CD8-positive, alpha-beta memory T cell (primary cell): ENCODE measurements at places on chromosomes 12 and 14.
A peak's percentile ranks its signal among the peaks of the same experiment; 100 is the strongest.

GRCh38 chr14:96727980-96728717, 69.0 kb upstream of the VRK1 start:
- DNase-seq: no peak

GRCh38 chr12:93913845-93914244, 234.5 kb upstream of the PLXNC1 start:
- DNase-seq: no peak

- DNase-seq: peak; percentile 68
Observed at GRCh38 chr14:100056964-100057795, 8.0 kb upstream of the EVL start.

- DNase-seq: no peak
Observed at GRCh38 chr12:33560653-33561208, 121.1 kb upstream of the SYT10 start.

DNA sequence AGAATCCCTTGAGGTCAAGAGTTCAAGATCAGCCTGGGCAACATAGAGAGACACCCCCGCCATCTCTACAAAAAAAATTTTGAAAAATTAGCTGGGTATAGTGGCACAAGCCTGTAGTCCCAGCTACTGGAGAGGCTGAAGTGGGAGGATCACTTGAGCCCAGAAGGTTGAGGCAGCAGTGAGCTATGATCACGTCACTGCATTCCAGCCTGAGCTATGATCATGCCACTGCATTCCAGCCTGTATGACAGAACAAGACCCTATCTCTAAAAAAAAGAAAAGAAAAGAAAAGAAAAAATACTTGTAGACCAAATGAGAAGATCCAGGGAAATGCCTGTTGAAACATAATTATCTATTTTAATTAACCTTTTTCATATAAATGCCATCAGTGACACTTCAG, 93.8 kb upstream of the MDM1 start:
- DNase-seq: no peak

- DNase-seq: no peak
Observed at GRCh38 chr12:113315358-113315757, 19.6 kb downstream of the SLC8B1 start.

DNA sequence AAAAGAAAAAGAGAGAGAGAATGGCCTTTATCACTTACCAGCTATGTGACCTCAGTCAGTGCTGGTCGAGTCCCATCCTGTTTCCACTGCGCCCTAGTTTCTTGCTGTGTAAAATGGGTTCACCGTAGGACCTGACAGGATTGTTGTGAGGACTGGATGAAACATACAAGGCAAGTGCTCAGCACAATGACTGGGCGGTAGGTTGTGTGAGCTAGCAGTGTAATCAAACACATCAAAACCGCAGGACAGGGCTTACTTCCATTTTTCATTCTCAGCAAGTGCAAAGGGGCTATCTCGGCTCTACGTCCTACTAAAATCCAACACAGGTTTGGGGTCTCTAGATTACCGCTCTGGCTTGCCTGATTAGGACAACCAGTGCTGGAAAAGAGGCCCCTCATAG, 36.4 kb upstream of the ATXN2 start:
- DNase-seq: no peak

DNA sequence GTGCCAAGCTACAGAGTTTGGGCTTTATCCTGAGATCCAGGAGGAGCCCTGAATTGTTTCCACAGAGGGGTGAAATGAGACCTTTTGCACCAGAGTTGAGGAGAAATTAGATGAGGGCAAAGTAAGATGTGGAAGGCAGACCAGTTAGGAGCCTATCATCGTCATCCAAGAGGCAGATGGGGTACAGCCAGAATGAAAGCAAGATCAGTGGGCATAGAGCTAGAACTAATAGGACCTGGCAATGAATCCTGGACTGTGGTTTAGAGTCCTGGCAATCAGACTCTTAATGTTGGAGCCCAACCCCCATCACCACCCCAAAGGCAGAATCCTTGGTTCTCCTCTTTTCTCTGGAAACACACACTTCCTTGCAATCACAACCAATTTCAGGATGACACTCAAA, 166.6 kb upstream of the HMGA2 start:
- DNase-seq: no peak

GRCh38 chr12:128856035-128856790, 2.9 kb downstream of the GLT1D1 start:
- no peak for DNase-seq

DNA sequence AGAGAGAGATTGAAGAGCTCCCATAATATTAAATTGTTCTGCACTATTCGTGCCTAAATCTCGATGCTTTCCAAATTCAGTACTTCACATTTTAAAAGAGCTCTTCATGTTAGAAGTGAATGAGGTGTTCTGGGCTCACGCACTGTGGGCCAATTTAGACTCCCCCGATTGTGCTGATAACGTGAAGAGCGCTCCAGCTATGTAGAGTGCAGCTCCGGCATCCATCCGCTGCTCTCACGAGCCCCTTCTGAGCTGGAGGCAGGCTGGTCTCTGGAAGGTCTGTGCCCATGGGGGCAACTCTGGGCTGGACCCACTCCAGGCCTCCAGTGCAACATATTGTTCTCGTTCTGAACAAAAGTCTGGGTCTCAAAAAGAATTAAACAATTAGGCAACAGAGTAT, 692.6 kb downstream of the VRK1 start:
- no peak for DNase-seq

- no peak for DNase-seq
Observed at GRCh38 chr12:48008950-48009349, 4.7 kb upstream of the COL2A1 start.

DNA sequence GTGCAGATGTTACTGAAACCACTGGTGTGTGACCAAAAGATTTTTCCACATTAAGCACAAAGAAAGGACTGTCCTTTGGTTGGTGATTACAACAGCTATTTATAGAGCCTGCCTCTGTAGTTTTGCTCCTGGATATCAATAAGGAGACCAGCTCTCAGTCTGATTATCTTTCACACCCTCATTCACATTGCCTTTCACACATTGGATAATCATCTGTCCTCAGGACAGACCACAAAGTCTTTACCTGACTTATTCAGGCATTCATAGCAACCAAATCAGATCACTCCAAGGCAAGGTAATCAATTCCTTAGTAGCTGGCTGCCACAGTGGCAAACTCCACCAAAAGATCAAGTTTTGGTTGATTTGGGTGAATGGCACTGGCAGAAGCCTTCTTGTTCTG, 59.6 kb upstream of the CPSF6 start:
- DNase-seq: no peak

DNA sequence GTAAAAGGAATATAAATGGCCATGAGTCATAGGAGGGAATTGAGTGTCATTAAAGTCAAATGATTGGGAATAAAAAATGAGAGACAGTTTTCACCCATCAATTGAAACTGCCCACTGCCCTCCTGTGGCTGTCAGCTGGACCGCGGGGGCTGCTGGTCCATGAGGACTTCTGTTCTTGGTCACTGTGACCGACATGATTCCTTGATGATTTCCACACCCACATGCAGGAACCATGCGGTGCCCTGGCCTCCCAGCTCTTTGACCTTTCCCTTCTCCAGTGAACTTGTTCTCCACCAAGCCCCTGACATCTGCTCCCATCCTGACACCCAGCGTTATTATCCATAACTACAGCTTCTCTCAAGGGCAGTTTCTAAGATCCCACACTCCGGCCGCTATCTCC, 48.4 kb downstream of the C12orf75 start:
- no peak for DNase-seq

GRCh38 chr14:103533999-103534575, 5.1 kb downstream of the TRMT61A start:
- DNase-seq: no peak

DNA sequence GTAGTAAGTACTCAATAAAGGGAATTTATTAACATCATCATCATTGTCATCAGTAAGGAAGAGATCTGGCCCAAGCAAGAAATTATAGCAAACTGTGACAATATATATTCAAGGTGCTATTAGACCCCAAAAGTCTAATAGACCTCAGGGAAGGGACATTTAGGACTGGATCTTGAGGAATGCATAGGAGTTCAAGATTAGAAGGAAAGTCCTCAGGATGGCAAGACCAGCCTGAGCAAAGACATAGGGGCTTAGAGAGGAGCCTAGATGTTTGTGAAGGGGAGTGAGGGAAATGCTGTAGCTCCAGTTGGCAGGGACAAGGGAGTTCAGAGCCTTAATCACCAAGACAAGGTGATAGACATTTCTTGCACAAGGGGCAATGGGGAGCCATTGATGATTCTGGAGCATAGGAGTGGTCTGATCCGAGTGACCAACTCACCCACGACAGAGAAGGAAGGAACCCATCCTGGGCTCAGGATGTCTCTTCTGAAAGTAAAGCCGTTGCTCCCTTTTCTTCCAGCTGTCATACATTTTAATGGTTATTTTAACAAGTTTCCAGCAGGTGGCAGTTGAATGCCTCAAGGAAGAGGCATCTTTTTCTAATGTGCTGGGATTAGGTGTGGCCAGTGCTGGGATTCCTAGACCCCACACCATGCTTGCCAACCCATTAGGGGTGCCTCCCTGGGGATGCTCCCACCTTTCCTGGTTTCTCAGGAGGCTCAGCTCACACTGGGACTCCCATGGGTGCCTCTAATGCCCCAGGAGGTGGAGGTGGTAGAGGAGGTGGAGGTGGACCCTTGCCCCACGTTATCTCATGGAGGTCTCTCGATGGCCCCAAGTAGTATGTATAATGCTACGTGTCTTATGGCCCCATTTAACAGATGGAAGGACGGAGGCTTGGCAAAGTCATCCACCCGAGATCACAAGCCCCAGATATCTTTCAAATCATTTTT, 37.8 kb downstream of the PHETA1 start:
- no peak for DNase-seq

DNA sequence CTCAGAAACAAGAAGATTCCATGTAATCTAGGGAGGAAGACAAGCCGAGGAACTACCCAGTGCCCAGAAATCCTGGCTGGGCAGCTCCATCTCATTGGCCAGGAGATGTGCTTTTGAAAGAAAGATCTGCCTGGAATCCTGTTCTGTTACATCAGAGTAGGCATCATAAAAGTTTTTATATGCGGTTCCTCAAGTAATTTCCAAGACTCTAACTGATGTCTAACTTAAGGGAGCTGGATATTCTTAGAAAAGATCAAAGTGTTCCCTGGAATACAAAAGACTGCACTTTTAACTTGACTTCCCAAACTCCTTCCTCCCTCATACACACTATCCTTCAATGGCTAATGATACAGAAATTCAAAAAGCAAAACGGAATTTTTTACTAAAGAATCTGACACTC, 16.3 kb downstream of the RHOJ start:
- no peak for DNase-seq

DNA sequence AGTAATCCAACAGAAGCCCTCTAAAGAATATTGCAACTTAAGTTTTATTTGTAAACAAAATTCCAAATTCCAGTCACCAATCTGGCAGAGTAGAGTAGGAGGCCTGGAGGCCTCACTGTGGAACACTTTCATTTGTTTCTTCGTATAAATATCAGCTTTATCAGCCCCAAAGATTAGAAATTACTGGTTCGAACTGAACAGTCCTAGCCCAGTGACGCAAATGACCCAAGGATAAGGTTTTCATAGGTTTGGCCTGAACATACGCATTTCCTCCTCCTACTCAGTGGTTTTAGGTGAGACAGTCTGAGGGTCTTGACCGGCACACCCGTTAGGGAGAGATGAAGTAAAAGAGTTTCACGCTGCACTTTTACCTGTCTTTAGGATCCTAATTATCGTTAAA, 1.7 kb downstream of the CDC42BPB start:
- DNase-seq: no peak

GRCh38 chr12:15555446-15555845, 233.1 kb downstream of the PTPRO start:
- no peak for DNase-seq

- no peak for DNase-seq
Observed at GRCh38 chr14:73293782-73294781, 56.8 kb downstream of the PAPLN start.

- DNase-seq: no peak
Observed at GRCh38 chr12:127767656-127768055, 499.3 kb upstream of the TMEM132C start.

GRCh38 chr12:62799126-62799736, 135.7 kb downstream of the PPM1H start:
- peak; percentile 36 for DNase-seq

DNA sequence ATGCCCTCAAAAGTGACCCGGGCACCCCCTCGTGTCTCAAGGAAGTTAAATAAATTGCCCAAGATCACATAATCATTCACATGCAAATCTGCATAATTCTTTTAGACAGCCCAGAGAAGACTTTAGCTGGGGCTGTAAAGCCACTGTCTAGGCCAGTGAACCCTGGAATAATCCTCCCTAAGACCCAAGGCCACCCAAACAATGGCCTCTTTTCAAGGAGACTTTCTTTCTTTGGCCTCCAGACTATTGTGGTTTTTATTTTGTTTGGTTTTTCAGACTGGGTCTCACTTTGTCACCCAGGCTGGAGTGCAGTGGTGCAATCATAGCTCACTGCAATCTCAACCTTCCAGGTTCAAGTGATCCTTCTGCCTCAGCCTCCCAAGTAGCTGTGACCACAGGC, 10.6 kb downstream of the SVOP start:
- no peak for DNase-seq

GRCh38 chr14:63752449-63753169, 24.7 kb upstream of the SGPP1 start:
- DNase-seq: no peak

- DNase-seq: no peak
Observed at GRCh38 chr12:93738199-93739058, 61.3 kb downstream of the CRADD start.

- no peak for DNase-seq
Observed at GRCh38 chr14:104750056-104750752, 2.7 kb upstream of the SIVA1 start.

DNA sequence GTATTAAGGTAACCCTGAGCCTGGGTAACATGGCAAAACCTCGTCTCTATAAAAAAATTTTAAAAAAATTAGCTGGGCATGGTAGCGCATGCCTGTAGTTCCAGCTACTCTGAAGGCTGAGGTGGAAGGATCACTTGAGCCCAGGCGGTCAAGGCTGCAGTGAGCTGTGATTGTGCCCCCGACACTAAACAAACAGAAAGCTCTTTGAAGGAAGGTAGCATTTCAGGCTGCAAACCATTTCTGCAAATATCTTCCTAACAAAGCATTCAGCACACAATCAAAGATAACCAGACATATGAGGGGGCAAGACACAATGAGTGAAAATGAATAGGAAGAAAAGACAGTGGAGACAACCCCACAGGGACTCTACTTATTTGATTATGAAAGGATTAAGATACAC, 118.7 kb downstream of the PRIMA1 start:
- DNase-seq: no peak

GRCh38 chr12:121509339-121509738, 71.5 kb downstream of the KDM2B start:
- DNase-seq: no peak

DNA sequence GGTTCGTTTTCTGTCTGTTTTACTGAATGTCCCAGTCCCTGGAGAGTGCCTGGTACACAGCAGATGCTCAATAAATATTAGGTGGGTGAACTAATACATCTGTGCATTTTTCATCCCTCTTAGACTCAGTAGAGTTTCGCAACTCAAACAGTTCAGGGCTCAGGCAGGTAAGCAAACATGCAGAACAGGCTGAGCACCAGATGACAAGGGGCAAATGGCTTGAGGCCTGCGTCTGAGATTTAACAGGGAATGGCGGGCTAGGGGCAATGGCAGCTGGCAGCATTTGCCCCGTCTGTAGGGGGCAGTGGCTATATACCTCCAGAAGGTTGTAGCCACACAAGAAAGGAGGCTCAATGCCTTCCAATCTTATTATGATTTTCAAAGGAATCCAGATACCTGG, 8.6 kb upstream of the RAN start:
- no peak for DNase-seq

- DNase-seq: no peak
Observed at GRCh38 chr12:100833282-100833681, 38.7 kb downstream of the ANO4 start.

- no peak for DNase-seq
Observed at GRCh38 chr12:28065374-28065773, 92.8 kb upstream of the PTHLH start.
